ENCODE measurements at places on chromosomes 4 and X.

DNA sequence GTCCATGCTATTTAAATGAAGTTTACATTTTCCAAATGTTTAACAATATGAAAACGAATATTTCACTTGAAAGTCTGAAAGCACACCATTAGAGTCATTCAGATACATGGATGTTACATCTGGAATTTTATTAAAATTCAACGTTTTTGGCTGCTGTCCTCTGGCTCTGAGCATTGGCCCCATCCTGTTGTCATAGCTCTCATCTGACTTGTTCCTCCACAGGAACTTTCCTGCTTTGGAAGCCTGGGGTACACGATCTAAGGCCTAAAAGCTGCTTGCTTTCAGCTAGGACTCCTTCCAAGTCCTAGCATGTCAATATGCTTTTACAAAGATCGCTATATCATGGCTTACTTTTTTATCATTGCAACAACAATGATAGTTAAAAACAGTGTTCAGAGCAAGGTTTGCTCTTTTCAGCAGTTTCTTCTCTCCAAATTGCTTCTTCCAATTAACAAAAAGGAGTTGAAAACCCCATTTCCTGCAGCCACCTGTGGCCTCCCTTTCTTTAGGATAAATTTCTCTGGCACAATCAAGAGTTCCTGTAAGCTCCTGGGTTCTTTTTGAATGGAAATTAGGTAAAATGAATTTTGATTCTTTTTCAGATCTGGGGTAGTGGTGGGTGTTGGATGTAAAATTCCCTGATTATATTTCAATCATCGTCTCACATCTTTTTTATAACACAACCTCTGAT is 413.4 kb upstream of the AGA start:
- no peaks in the 10 kb centered on the region for H3K27me3 ChIP-seq
- H3K4me3 ChIP-seq: no peak overlapping the region
- DNase-seq: no peak
- no peaks in the 10 kb centered on the region for H3K36me3 ChIP-seq

- H3K4me3 ChIP-seq: no peak overlapping the region
- no peaks in the 10 kb centered on the region for H3K4me1 ChIP-seq
- peaks cover 16% of the 10 kb centered on the region for H3K27me3 ChIP-seq
- H3K36me3 ChIP-seq: no peaks in the 10 kb centered on the region
These were observed 81.7 kb downstream of the EGF start for GRCh38 chr4:109994415-109994827.

DNA sequence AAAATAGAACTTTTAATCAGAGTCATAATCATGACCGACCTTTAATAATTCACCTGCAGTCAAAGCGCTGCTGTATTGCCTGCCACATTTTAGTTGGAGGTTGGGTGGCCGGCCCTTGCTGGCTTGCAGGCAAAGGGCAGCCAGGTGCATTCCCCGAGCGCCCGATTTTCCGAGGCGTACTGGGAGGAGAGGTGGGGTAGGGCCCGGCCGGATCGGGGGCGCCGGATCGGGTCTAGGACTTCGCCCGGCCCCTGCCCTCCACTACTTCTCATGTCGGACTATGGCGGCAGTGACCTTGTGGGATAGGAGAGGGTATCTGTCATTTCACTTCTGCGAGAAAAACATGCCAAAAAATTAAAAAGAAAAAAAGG is 2.5 kb upstream of the RS1 start:
- peak overlapping the region; percentile 90 for H3K4me3 ChIP-seq
- H3K27me3 ChIP-seq: peaks cover 4% of the 10 kb centered on the region
- DNase-seq: peak; percentile 5
- H3K36me3 ChIP-seq: no peaks in the 10 kb centered on the region

DNA sequence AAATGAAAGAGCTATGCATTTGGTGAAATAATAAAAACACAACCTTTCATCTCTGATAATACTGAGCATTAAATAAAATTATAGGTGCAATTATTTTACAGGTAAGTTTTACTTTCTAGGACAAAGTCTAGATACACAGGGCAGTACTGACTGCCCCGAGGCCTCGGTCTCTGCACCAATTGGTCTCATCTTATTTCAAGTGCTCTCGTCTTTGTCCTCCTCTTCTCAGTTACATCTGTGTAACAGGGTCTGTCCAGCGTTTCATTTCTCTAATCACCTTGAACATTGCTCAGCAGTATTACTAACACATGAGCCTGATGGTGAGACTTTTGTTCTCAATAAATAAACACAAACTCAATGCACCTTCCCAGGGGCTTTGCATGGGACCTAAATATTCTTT is 44.5 kb downstream of the SORBS2 start:
- H3K27me3 ChIP-seq: no peaks in the 10 kb centered on the region
- H3K4me3 ChIP-seq: no peak overlapping the region
- peaks cover 7% of the 10 kb centered on the region for H3K4me1 ChIP-seq
- H3K27ac ChIP-seq: no peak overlapping the region

DNA sequence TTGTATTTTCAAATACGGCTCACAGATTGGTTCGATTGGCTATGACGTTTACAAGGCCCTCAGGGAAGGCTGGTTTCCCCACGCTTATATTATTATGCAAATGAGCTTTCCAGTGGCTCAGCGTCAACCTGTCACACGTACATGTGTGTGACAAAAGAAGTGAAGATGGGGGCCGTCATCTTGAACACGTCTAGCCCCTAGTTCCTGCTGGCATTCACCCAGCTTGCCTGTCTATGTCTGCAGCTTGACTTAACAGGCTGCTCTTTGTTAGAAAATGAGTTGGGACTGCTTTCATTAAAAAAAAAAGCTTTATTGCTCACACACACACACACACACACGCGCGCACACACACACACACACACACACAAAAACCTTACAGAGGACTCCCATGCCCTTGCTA is 283.6 kb upstream of the CTSO start:
- H3K36me3 ChIP-seq: no peaks in the 10 kb centered on the region
- H3K27me3 ChIP-seq: no peaks in the 10 kb centered on the region
- H3K4me1 ChIP-seq: peaks cover 11% of the 10 kb centered on the region
- H3K27ac ChIP-seq: no peak overlapping the region
- H3K4me3 ChIP-seq: no peak overlapping the region

DNA sequence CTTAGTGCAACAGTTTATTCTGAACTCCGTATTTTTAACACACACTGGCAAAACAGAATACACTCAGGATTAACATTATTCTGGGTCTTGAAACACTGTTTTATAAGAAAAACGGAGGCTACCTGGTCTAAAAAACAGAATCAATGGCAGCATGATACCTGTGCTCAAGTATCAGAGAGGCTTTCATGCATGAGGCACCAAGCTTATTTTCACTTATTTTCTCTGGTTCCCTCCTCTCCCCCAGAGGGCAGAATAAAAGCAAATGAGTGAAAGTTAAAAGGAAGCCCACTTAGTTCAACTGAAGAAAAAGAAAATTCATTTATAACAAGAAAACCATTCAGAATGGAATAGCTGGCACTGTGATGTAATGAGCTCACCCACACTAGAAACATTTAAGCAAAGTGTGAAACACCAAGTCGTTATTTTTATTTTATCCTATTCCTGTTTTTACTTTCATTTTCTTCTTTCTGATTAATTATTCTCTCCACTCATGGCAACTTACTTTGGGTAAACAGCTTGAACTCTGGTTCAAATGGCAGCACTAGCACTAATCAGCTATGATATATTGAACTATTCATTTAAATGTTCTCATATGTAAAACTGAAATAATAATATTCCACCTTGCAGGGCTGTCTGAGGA is 211.8 kb downstream of the PPP3CA start:
- no peaks in the 10 kb centered on the region for H3K27me3 ChIP-seq
- no peak for DNase-seq
- H3K4me1 ChIP-seq: peaks cover 4% of the 10 kb centered on the region

GRCh38 chr4:89353514-89353913 is 45.9 kb upstream of the GPRIN3 start:
- H3K27ac ChIP-seq: no peak overlapping the region
- H3K4me3 ChIP-seq: no peak overlapping the region
- peaks cover 2% of the 10 kb centered on the region for H3K36me3 ChIP-seq
- no peaks in the 10 kb centered on the region for H3K4me1 ChIP-seq
- no peak for DNase-seq
- H3K27me3 ChIP-seq: no peaks in the 10 kb centered on the region

DNA sequence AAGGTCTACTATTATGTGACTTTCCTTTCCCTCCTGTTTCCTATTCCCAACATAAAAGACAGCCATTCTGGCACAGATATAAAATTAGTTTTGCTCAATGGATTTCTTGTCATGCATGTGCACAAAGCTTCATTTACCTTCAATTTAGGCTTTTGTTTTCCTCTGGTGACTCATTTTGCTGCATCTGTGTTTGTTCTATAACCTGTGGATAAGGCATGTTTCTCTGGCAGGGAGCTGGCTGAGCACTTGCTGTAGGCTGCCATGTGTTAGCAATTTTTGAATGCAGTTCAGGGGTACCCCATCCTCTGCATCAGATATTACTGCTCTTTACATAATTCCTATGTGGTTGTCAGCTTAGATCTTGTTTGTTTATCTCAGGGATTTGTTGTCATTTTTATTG is 202.8 kb upstream of the GRID2 start:
- DNase-seq: no peak
- no peaks in the 10 kb centered on the region for H3K27me3 ChIP-seq
- no peaks in the 10 kb centered on the region for H3K36me3 ChIP-seq
- no peak overlapping the region for H3K4me3 ChIP-seq
- H3K4me1 ChIP-seq: no peaks in the 10 kb centered on the region
- H3K27ac ChIP-seq: no peak overlapping the region

- no peak overlapping the region for H3K27ac ChIP-seq
- DNase-seq: no peak
- H3K27me3 ChIP-seq: no peaks in the 10 kb centered on the region
- no peak overlapping the region for H3K4me3 ChIP-seq
These were observed 69.2 kb downstream of the ZNF732 start for GRCh38 chr4:236028-236427.

DNA sequence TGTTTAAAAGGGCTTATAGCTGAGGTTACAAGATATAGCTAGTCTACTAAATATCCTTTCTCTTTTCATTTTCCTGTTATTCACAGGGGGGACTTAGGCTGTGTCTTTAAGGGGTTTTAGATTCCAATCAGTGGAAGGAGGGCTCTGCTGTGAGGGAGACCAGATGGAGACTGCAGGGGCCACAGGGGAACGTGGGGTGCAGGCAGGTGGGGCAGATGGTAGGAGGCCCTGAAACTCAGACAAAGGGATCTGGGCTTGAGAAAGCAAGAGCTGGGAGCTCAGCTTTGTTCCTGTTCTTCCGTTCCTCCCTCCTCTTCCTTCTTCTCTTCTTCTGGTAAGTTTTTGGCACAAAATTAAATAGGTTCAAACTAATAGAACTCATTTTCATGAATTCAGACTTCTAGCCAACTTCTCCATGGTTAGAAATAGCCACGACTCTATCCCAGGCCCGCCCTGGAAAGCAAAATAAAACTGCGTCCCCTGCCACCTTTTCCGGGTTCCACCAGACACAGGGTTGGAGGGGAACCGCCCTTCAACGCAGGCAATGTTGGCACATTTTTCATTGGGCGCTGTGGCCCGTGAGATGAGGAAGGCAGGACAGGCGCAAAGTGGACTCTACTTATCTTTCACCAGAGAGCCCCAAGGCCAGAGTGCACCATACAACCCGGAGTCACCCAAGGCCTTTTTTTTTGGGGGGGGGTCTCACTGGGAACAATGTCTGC is 3.5 kb upstream of the TMSB4X start:
- H3K27me3 ChIP-seq: peaks cover 13% of the 10 kb centered on the region
- H3K4me3 ChIP-seq: peak overlapping the region; percentile 64
- peaks cover 46% of the 10 kb centered on the region for H3K4me1 ChIP-seq
- no peak for DNase-seq
- H3K27ac ChIP-seq: peak overlapping the region; percentile 93
- peaks cover 11% of the 10 kb centered on the region for H3K36me3 ChIP-seq

DNA sequence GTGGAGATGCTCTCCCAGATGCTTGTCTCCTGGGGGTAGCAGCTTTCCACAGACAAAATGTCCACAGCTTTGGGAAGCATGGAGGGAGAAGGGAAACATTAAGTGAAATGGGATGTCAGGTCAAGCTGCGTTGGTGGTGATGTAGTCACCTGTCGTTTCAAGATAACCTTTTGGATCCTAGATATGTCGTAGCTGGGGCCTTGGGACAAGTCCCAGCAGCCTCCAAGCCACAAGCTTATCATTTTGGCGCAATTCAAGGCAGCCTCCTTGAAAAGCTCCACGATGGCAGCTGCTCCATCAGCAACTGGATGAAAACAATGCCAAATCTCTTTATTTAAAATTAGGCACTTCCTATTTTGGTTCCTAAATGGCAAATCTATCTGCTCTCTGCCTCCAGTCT is 52.0 kb downstream of the RTL9 start:
- H3K36me3 ChIP-seq: no peaks in the 10 kb centered on the region
- H3K27me3 ChIP-seq: peaks cover 9% of the 10 kb centered on the region
- no peak overlapping the region for H3K4me3 ChIP-seq
- no peak overlapping the region for H3K27ac ChIP-seq
- H3K4me1 ChIP-seq: peaks cover 21% of the 10 kb centered on the region

- H3K4me1 ChIP-seq: peaks cover 11% of the 10 kb centered on the region
- H3K36me3 ChIP-seq: no peaks in the 10 kb centered on the region
- DNase-seq: no peak
These were observed 340.1 kb upstream of the PPARGC1A start for GRCh38 chr4:24229978-24230377.

GRCh38 chr4:163556177-163556576 is 61.7 kb downstream of the TMA16 start:
- no peak overlapping the region for H3K4me3 ChIP-seq
- no peak overlapping the region for H3K27ac ChIP-seq
- peaks cover 4% of the 10 kb centered on the region for H3K27me3 ChIP-seq
- no peaks in the 10 kb centered on the region for H3K4me1 ChIP-seq
- no peaks in the 10 kb centered on the region for H3K36me3 ChIP-seq

GRCh38 chr4:22190855-22191254 is 242.3 kb upstream of the KCNIP4 start:
- H3K36me3 ChIP-seq: no peaks in the 10 kb centered on the region
- peaks cover 10% of the 10 kb centered on the region for H3K4me1 ChIP-seq
- H3K27ac ChIP-seq: no peak overlapping the region
- H3K4me3 ChIP-seq: no peak overlapping the region
- DNase-seq: no peak

- no peak overlapping the region for H3K27ac ChIP-seq
- H3K4me3 ChIP-seq: no peak overlapping the region
- no peaks in the 10 kb centered on the region for H3K27me3 ChIP-seq
- no peaks in the 10 kb centered on the region for H3K36me3 ChIP-seq
These were observed 43.3 kb upstream of the PDGFC start for GRCh38 chr4:157014621-157015591.

GRCh38 chr4:143712155-143712550 is 11.7 kb upstream of the FREM3 start:
- H3K4me3 ChIP-seq: no peak overlapping the region
- peaks cover 11% of the 10 kb centered on the region for H3K4me1 ChIP-seq
- no peak overlapping the region for H3K27ac ChIP-seq
- H3K36me3 ChIP-seq: no peaks in the 10 kb centered on the region
- DNase-seq: no peak
